ENCODE measurements at places on chromosomes 1 and 21.

DNA sequence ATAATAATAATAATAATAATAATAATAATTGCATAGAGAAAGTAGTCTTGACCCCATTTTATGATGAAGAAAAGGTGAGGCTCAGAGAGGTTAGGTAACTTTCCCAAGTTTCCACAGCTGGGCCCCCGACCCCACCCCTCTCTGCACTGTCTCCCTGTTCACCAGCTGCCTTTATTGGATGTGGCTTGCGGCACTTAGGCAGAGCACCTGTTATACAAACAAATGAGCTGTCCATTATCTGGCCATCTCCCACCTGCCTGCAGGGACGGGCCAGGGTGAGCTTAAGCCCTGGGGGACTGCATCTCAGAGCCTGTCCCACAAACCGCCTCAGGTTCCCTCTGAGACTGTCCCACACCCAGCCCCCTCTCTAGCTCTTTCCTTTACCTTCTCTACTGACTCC is 10.1 kb upstream of the EFNA1 start:
- DNase-seq, result no peak

- DNase-seq, result no peak
Measured at GRCh38 chr21:33557447-33557846, 14.6 kb downstream of the SON start.

- peak; percentile 32 for DNase-seq
Measured at GRCh38 chr1:231699784-231700183, 73.2 kb downstream of the DISC1 start.

DNA sequence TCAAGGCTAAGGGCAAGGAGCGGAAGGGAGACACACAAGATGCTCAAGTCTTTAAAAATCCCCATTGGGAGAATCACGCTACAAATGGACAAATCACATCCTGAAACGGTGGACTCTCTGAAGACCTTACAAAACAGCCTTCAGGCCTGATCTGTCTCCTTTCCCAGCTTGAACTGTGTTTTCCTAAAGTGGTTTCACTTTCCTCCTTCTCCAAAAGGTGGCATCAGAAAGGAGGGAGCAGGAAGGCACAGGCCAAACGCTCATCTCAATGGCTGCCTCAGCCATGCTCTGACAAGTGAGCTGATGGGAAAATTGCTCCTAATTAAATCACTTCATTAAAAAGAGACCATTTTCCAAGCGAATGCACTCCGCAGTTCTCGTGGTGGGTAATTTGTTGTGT is 47.7 kb downstream of the UTP25 start:
- peak; percentile 82 for DNase-seq

- no peak for DNase-seq
Measured at GRCh38 chr1:163703794-163704193, 382.0 kb downstream of the NUF2 start.

- DNase-seq, result peak; percentile 76
Measured at GRCh38 chr1:53112271-53112774, 30.1 kb downstream of the SLC1A7 start.

DNA sequence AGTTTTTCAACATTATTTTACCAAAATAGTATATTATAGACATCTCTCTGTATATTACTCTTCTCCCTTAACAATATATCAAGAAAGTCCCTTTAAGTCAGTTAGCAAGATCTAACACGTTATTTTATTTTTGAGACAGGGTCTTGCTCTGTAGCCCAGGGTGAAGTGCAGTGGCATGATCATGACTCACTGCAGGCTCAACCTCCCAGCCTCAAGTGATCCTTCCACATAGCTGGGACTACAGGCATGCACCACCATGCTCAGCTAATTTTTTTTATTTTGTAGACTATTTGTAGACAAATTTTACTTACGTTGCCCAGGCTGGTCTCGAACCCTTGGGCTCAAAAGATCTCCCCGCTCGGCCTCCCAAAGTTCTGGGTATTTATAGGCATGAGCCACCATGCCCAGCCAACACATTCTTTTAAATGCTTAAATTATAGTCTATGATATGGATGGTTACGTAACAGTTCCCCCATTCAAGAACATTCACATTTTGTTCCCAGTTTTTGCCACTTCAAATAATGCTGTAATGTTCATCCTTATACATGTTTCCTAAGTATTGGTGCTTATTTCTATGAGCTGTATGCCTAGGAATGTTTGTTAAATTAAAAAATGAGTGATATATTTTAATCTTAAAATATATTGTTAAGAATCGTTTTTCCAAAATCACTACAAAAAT is 70.4 kb downstream of the TUT4 start:
- no peak for DNase-seq

DNA sequence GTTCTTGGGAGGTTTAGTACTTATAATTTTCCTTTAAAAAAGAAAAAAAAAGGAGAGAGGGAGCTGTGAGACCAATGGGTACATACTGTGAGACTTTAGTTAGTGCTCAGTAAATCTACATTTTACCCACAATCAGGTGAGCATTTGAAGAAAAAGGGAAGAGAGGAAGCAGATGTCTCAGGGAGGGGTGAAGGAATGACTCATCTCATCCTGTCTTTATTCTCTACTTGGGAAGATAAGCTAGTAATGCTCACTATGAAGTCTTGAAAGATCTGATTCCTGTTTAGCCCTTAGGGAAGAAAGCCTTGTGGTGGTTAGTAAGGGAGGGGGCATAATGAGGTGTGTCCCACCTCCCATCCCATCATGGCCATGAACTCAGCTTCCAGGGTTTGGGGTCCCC is 112.6 kb downstream of the PLD5 start:
- DNase-seq, result no peak

GRCh38 chr1:20589331-20590278 is 708 bp downstream of the CDA start:
- no peak for DNase-seq

- DNase-seq, result no peak
Measured at GRCh38 chr1:83715550-83715949, 283.4 kb downstream of the TTLL7 start.

GRCh38 chr1:233700338-233700737 is 86.4 kb downstream of the KCNK1 start:
- DNase-seq, result no peak

GRCh38 chr1:225736437-225737098 is 41.1 kb upstream of the SRP9 start:
- DNase-seq, result no peak

DNA sequence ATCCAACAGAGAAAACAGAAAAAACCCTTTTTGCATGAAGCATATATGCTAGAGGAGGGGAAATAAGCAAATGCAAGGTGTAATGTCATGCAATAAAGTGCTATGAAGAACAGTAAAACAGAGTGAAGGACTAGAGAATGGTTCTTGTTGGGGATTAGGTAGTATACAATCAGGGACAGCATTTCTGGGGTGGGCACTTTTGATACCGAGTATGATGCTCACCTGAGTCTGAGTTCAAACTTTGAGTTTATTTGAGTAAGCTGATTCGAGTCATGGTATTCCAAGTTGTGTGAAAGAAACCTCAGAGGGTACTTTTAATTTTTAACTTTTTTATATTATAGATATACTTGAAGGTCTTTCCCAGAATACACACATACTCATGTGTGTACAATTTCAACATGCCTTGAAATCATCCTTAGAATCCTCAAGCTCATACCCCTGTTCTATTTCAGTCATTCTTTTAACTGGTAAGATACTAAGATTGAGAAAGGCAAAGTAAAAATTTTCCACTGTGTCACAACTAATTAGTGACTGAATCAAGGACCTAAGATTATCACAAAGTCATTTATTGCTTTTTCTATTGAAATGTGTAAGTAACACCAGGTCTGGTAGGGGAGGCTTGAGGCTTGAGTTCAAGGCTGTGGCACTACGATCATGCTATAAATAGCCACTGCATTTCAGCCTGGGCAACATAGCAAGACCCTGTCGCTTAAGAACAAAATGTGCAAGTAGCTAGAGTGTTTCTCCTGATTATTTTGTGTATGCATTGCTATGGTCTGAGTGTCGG is 12.1 kb downstream of the LRRC8B start:
- DNase-seq, result no peak

DNA sequence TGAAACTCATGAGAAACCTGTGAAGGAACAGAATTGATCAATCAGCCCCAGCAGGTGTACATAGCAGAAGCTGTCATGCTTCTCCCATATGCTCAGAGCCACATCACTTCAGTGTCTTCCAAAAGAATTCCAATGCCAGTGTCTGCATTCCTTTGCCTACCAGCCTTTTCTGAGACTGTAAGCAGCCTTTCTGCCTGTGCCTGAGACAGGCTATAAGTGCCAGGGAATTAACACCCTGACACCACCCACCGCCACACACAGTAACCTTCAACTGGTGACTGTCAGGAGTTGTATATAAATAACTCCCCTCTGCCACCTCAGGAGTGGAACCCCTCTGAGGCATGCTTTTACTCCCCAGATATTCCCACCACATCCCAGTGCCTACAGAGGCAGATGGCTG is 38.1 kb upstream of the SLAMF9 start:
- DNase-seq, result no peak

GRCh38 chr1:179510038-179510437 is 65.7 kb downstream of the NPHS2 start:
- no peak for DNase-seq

DNA sequence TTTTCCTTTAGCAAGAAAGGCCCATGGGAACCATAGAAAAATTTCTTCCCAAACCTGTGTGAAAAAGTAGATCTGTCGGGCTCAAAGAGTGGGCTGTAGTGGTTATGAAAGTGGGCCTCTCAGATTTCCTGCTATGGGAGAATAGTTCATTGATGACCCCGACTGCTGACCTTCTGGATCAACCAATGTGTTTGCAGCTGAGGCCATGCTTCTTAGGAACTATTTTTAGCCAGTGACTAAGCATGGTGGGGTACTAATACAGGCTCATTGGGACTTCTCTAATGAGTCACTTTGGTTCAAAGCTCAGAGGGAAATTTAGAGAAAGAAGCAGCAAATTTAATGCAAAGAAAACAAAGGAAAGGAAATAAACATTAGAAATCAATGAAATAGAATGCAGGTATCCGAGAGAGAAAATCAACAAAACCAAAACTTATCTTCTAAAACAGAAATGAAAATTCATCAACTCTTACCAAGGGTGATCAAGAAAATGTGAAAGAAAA is 12.6 kb upstream of the PSMA5 start:
- DNase-seq, result peak; percentile 70

DNA sequence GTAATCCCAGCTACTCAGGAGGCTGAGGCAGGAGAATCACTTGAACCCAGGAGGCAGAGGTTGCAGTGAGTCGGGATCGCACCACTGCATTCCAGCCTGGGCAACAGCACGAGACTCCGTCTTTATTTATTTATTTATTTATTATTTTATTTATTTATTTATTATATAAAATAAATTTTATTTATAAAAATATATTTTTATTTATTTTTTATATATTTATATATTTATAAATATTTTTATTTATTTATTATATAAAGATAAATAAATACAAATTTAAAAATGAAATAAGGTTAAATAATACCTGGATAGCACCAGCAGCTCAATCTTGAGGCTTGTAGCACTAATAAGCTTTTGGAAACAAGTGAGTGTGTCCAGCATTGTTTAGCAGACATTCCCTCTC is 40.9 kb upstream of the SIM2 start:
- DNase-seq, result no peak

- peak; percentile 34 for DNase-seq
Measured at GRCh38 chr1:115402753-115403184, 64.7 kb upstream of the NGF start.

DNA sequence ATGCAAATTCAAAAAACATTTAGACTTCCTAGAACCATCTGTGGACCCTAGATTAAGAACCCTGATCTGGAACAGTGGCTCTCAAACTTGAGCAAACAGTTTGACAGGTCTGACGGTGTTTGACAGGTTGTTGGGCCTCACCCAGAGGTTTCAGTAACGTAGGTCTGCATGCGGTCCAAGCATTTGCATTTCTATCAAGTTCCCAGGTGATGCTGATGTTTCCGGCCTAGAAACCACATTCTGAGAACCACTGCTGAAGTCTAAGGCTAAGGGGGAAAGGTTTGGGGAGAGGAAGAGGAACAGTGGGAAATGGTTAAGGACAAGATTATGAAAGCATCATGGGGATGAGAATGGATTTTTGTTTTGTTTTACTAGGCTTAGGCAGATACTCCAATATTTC is 48.6 kb downstream of the MDM4 start:
- DNase-seq, result no peak

GRCh38 chr1:110951161-110951560 is 12.6 kb downstream of the LRIF1 start:
- no peak for DNase-seq

DNA sequence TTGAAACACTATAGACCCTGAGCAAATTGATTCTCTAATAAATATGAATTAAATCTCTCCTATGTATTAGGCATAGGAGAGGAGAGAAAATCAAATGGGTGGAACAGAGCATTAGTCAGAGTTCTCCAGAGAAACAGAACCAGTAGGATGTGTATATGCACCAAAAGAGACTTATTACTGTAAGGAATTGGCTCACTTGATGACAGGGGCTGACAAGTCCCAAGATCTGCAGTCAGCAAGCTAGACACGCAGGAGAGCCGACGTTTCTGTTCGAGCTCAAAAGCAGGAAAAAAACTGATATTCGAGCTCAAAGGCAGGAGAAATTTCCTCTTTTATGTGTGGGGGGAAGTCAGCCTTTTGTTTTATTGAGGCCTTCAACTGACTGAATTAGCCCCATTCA is 259.2 kb upstream of the KAZN start:
- DNase-seq, result no peak

GRCh38 chr1:193190096-193190744 is 3.8 kb upstream of the B3GALT2 start:
- peak; percentile 42 for DNase-seq

GRCh38 chr1:87799451-87799850 is 470.8 kb downstream of the LMO4 start:
- DNase-seq, result no peak

GRCh38 chr1:31900790-31901189 is 37.4 kb downstream of the PTP4A2 start:
- DNase-seq, result no peak

- peak; percentile 28 for DNase-seq
Measured at GRCh38 chr1:65068202-65069010, 79.6 kb upstream of the AK4 start.

GRCh38 chr1:186183970-186184628 is 191.0 kb downstream of the TPR start:
- DNase-seq, result no peak

GRCh38 chr1:86641318-86641717 is 63.1 kb upstream of the SH3GLB1 start:
- DNase-seq, result no peak

- no peak for DNase-seq
Measured at GRCh38 chr1:71037829-71038620, 9.6 kb downstream of the PTGER3 start.

- no peak for DNase-seq
Measured at GRCh38 chr21:29557200-29557599, 258.5 kb downstream of the BACH1 start.

- DNase-seq, result peak; percentile 47
Measured at GRCh38 chr1:100077531-100077930, 55.2 kb downstream of the SASS6 start.

GRCh38 chr1:101025283-101025656 is 314 bp downstream of the DPH5 start:
- no peak for DNase-seq

All from astrocyte of the hippocampus (primary cell).